Stimulated activated CD4-positive, alpha-beta T cell treated with anti-CD3 and anti-CD28 coated beads, Interleukin-1b, Interleukin-23, amount 100 ng/mL, for 48 hours (primary cell): ENCODE measurements at places on chromosomes 5 and 9.

- DNase-seq = no peak
These were observed 226.6 kb downstream of the MEF2C start for GRCh38 chr5:88656221-88656950.

DNA sequence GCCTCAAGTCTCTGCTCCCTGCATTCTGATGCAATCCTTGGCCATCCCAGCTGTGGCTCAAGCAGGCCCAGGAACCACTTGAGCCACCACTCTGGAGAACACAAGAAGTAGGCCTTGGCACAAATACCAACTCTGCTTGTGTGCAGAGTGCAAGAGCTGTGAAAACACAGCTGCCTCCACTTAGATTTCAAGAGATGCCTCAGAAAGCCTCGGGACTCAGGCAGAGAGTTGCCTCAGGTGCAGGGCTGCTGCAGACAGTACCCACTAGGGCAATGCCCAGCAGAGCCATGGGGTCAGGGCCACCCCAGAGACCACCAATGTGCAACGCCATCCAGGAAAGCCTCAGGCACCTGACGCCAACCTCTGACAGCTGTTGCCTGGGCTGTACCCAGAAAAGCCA lies 82.4 kb downstream of the FREM1 start:
- no peak for DNase-seq

- no peak for DNase-seq
These were observed 257.7 kb downstream of the IRX1 start for GRCh38 chr5:3853362-3853761.

DNA sequence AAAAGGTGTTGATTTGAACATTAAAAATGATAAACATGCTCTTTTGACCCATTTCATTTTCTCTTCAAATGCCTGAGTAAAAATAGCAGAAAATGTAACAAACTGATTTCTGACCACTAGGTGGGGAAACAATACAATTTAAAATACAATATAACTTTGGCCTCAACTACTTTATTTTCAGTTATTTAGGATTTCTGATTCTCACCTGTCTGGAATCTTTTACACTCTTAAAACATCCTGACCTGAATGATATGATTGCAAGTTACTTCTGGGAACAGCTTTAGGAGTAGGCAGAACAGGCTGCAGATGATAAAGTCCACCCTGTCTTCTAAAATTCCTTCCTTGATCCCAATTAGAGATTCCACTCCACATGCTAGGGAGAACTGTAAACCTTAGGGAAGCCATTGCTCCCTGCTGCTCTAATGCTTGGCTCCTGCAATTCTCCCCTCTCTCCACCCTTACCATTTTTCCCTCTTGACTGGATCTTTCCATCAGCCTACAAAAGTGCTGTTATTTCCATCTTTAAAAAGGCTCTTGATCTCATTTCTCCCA lies 70.3 kb downstream of the FYB1 start:
- no peak for DNase-seq
